Fibroblast of skin of right quadriceps (primary cell): ENCODE measurements at places on chromosomes 4 and X.

DNA sequence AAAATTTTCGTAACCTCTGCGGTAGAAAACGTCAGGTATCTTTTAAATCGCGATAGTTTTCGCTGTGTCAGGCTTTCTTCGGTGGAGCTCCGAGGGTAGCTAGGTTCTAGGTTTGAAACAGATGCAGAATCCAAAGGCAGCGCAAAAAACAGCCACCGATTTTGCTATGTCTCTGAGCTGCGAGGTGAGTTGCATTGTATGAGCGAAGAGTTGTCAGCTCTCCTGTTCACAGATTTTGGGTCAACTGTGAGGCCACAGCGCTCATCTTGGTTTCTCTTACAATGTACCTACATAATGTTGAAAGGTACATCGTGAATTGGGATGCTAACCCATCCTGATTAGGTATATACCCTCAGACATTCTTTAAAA is 486 bp downstream of the CLCN3 start:
- no peak for DNase-seq

DNA sequence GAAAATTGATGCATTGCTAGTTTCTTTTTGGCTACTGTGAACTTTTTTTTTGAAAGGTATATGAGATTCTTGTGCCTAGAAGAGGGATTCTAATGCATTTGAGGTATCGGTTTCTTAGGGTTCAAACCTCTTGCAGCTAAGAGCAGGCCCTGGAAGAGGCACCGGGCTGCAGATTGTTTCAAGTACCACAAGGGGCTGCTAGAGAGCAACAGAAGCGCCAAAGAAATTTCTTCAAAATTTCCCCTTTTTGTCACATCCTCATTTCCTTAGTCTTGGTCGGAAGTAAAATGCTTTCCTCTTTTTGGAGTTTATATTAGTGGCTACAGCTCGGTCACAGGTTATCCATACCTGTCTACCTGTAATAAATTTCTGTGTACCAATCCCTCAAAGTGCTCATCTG is 89.8 kb downstream of the PDGFRA start:
- DNase-seq: peak; percentile 45

DNA sequence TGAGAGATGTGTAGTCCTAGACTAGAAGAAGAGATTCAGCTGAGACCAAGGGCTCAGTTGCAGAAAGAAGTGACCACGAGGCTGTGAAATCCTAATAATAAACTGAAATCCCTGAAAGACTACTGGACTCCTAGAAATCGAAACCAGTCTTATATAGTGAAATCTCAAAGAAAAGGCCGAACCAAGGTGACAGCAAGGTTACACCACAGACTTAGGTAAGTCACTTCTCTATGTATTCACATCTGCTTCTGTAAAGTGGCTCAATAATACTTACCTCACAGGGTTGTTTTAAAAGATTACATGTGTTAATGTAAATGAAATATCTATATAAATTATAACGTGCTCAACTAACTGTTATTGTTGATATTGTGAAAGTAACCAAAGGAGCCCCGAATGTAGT is 60.3 kb downstream of the ARSJ start:
- no peak for DNase-seq

DNA sequence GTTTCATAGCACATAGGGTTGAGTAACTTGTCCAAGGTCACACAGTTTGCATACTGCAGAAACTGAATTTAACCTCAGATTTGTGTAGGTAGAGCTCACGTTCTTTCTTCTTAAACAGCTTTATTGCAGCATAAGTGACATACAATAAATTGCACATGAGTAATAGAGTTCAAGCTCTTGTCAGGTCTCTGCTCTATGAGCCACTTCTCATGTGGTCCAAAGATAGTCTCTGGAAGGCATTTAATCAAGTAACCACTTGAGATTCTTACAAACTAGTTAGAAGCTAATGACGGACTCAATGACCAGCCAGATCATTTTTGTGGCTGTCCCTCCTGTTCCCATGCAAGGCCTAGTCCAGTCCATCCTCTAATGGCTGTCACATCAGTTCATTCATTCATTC is 68.9 kb downstream of the MAOB start:
- DNase-seq: no peak

DNA sequence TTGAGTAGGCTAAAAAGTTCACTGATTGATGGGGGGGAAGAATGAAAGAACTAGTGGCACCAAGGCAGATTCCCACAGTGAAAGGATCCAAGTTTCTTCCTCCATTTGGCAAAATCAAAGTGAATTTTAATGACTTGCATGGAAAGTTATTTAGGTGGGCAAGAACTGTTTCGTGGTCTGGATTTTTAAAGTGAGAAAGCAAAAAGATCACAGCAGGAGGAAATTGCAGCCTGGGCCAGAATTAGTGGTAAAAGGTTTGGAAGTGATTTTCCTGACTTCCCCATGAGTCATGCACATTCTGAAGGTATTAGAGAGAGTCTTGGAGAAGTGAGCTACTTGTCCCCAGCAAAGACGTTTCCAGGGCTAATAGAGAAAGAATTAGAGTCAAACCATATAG is 207.8 kb downstream of the ANTXR2 start:
- DNase-seq: peak; percentile 88
